Subcutaneous preadipocyte (primary cell): ENCODE measurements at places on chromosomes 2 and 18. TPM values are rescaled to one million over a fixed set of nuclear protein-coding genes. Genes with fewer than 3 reads are reported as not detected.

The ASPRV1 gene
- 0.20 and 0.37 TPM in 2 replicates for total RNA-seq

The COL4A3 gene
- total RNA-seq, result under 0.01 TPM in 2 replicates

The FAM228A gene
- total RNA-seq, result 0.98 TPM in 1 of 2 replicates, not detected in the other

The GREB1L gene
- 1.1 and 1.8 TPM in 2 replicates for total RNA-seq

The RGPD4 gene
- not detected in 2 replicates for total RNA-seq

The SLC9A2 gene
- under 0.01 TPM in 2 replicates for total RNA-seq

The SMAD7 gene
- 4.8 and 9.6 TPM in 2 replicates for total RNA-seq
